Tongue (tissue), 3 donors: ENCODE measurements at places on chromosomes 4 and X.

DNA sequence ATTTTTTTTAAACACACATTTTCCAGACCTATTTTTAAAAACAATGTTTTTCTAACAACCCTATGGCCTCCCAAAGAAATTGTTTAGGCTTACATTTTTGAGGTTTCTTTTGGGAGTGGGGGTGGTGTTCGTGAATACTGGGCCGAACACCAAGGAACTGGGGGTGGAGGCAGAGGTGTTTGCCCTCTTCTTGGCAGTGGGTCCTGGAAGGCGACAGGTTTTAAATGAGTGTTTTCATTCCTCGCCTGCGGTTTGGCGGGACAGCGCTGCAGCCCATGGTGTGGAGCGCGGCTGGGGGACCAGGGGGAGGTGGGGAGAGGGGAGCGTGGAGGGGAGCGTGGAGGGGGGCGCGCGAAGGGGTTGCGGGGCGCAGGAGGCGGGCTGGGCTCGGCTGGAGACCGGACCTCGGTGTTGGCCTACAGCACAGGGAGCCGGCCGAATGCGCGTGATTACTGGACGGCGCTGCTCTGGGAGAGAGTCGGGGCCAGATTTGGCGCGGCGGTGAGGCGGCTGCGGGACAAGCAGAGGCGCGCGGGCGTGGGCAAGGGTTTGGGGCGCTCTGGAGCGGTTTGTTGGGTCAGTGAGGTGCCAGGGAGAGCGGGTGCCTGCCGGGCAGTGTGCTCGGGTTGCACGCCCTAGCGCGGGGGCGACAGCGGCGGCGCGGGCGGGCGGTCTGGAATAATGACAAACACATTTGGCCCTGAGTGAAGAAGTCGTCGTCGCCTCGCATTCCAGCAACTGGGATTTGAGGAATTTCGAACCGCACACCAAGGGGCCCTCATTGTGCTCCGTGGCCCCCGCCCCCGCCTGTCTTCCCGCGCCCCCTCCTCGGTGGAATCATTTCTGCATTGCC, 764 bp downstream of the PDGFRA start:
- peak; percentile 32 for DNase-seq

- DNase-seq = no peak
These were observed 275.5 kb upstream of the BOD1L1 start for GRCh38 chr4:13903061-13903460.

DNA sequence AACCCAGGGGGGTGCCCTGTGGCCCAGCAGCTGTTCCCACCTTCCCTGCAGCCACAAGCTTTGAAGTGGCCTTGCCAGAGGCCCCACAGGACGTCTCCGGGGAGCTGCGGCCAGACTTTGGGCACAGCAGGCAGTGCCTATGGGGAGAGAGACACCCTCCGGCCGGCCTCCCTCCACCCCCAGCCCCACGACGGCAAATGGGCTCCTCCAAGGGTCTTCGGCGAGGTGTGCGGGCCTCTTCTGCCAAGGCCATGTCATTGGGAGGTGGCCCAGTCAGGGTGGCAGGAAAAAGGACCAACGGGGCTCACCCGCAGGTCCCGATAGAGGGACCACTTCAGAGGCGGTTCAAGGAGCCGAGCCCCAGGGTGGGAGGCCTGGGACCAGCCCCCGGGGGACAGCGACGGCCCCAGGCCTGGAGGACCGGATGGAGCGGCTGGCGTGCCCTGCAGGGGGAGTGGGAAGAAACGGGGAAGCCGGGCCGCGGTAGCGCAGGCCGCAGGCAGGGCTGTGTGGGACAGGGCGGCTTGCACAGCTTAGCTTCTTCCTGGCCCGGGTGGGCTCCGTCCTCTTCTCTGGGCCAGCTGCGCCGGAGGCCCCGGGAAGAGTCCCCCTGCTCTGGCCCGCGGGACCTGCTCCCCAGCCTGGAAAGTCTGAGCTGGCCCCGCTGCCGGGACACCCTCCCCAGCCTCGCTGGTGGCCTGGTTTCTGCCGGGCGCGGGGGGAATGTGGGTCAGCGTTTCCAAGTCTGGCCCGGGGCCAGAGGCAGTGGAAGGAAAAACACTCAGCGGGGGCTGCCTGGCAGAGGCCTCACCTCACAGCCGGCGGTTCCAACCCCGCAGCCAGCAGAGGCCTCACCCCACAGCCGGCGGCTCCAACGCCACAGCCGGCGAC, 21.9 kb upstream of the SPON2 start:
- peak; percentile 78 for DNase-seq

GRCh38 chrX:10875995-10876394, 235.1 kb upstream of the HCCS start:
- no peak for DNase-seq

GRCh38 chrX:125953814-125954213, 212.3 kb downstream of the DCAF12L2 start:
- DNase-seq = peak; percentile 27

- no peak for DNase-seq
These were observed 22.1 kb downstream of the KIT start for GRCh38 chr4:54679813-54680212.

DNA sequence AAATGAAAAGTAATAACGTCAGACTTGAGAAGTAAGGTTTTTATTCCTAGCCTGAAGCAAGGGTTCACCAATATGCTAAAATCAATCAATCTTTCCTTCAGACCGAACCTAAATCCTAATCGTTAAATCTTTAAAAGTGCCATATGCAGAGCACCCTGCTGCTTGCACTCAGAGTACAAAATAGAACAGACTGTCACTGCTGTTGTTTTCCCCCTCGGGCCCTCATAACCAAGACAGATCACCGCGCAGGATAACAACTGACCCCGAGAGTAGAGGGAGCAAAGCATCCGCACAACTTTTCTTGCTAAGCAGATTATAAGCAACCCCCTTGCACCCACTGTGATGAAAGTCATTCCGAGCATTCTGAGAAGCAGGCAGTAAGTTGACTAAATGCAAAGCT, 550.9 kb upstream of the NDST4 start:
- no peak for DNase-seq

DNA sequence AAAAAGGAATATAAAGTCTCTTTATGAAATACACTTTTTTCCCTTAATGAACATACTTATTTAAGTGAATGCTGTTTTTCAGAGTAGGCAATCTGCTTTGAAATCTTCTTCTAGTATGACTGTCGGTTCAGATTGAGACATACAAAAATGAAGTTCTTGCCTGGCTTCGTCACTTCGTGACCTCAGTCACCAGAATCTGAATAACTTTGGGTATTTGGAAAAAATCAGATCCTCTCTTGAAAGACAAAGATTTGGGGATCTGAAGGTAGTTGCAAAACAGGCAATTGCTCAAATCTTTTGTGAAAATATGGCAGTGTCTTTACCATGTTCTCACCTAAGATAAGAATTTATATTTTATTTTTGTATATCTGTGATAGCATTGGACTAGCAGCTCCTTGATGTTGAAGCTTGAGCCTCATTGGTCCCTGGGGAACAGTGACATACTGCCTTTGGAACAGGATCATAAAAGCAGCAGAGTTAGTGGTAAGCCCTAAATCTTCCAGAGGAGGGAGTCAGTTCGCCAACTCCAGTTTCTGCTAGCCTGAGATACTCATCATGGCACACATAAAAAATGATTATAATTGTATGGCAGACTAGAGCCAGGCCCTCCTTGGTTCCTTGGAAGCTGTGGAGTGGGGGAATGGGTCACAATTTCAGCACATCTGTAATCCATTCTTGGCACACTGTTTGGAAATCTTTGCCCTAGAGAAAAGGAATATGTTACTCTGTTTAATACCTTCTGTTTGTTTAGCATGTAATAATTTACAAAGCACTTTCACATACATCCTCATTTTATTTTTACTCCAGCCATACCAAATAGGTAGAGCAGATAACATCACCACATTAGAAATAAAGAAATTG, 5.0 kb downstream of the ARFIP1 start:
- no peak for DNase-seq

- peak; percentile 76 for DNase-seq
These were observed 613.5 kb downstream of the IQCM start for GRCh38 chr4:149202117-149202516.

DNA sequence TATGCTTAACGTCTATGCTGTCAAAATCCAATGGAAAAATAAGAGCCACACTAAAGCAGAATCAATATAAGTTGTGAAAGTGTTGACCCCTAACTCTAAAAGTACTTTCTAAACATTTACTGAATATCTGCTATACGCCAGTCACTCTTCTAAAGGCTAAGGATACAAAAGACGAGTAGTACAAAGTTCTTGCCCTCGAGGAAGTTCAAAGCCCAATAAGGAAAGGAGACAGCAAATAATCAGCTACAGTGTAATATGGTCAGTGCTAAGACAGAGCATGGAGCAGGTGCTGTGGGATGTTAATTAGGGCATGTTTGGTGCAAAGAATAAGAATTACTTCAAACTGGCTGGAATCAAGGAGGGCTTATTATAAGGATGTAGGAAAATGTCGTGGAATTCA, 31.6 kb upstream of the TMEM150C start:
- no peak for DNase-seq

GRCh38 chr4:102317459-102317858, 27.8 kb downstream of the SLC39A8 start:
- DNase-seq = no peak

DNA sequence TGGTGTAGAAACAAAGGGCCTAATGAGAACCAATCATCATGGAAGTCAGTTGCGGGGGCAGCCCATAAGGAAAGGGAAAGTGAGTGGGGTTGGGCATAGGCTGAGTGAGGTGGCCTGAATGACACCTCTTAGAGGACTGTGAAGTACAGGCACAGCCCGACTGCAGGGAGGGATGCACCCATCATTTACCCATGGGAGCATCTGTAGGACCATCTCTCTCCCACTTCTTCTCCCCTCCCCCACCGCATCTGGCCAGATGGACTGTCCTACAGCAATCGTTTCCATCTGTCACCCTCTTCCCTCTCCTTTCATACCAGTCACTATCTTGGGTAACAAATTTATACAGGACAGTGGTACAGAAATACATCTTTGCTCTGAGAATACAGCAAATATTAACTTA, 4.2 kb downstream of the STBD1 start:
- DNase-seq = no peak

GRCh38 chr4:185242749-185243533, 33.5 kb downstream of the SNX25 start:
- no peak for DNase-seq

DNA sequence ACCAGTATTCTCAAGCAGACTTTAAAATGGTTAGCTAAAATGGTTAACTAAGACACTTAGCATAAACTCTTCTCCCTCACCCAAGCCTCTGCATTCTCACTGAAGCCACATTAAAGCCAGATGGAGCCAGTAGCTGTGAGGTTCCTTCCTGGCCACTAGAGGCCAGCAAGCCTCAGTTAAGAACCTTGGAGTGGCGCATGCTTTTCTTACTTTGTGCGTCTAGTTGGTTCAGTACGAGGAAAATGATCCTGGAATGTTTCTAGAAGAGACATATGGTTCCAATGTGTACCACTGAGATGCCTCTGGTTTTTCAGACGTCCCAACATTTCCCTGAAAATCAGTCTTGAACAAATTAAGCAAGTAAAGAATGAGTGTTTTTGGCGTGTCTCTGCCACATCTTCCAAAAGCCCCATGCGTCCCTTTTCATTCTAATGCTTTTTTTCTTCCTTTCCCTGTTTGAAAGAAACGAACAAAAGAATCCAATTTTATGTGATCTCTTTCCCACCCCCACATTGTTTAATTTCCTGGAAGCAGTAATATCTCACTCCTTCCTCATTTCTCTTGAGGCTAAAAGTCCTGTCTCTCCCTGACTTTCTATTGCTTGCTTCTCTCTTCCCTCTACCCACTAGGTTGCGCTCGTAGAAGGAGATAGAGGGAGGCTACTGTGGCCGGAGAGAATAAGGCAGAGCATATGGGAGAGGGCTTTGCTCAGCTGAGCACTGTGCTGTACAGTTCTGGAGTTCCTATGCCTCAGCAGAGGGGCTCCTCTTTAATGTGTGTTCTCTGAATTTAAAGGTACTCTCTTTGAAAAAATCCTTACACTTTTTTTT, 82.9 kb upstream of the TAB3 start:
- peak; percentile 60 for DNase-seq

DNA sequence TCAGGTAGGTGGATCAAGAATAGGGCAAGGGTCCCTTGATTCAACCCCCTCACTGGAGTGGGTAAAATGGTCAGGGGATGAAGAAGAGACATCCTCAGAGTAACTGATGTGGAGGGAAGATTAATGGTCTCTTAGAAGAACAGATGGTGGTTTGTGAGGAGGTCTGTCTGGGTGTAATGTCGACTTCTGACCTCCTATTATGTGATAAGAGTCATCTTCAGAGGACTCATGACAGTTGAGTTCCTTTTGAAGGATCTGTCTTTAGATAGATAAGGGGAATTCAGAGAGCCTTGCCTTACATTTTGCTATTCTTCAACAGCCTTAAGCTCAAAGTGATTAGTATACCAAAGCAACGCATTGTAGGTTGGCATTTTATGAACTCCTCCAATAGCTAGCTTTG, 27.1 kb upstream of the MAGEA8 start:
- DNase-seq = no peak

DNA sequence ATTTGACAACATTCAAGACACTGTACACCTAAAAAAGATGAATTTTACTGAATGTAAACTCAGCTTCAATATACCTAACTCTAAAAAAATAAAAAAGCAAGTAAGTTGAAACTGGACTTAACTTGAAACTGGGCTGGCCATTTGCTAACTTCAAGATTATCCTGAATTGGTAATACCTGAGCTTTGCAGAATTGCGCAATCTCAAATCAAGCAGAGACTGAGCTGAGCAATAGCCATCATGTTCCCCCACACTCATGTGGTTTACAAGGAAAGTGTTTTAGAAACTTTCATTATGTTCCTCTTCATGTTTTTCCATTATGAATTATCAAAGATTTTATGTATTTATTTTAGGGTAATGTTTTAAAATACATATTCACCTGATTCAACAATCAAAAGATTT, 38.7 kb downstream of the ANXA5 start:
- DNase-seq = no peak

DNA sequence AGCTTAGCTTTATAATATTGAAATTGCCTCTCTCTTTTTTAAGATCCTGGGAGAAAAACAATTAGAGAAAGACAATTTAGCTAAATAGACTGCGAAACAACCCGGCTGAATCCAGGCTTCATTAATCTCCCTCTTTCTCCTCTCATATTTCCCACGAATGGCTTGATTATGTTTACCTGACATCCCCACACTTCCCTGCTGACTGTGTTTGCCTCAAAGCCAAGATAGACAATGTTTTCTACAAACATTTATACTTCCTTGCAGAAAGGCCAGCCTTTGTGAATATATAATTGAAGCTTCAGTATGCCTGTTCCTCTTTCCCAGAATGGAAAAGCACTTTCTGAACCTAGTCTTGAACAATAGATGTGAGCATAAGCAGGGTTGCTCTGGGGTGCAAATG, 566.8 kb downstream of the PDHA2 start:
- no peak for DNase-seq

DNA sequence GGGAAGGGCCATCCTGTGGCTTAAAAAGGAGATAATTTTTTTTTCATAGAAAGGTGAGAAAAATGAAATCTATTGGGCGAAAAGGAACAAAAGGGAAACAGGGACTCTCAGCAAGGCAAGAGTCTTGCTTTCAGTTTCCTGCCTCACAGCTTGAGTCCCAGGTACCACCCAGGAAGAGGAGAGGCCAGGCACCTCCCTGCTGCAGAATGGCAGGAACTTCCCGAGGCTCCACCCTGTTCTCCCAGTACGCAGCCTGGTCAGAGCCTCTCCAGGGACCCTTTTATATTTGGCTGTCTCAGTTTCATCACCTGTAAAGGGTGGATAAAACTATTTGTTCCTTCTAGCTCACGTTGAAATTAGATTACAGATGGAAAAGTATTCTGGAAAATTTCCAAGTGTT, 33.8 kb downstream of the UCHL1 start:
- DNase-seq = no peak

- no peak for DNase-seq
These were observed 489.8 kb upstream of the AMOT start for GRCh38 chrX:113330416-113330815.

- no peak for DNase-seq
These were observed 445.0 kb upstream of the BOD1L1 start for GRCh38 chr4:14072506-14072905.
